ENCODE measurements at places on chromosomes 1 and 21.

DNA sequence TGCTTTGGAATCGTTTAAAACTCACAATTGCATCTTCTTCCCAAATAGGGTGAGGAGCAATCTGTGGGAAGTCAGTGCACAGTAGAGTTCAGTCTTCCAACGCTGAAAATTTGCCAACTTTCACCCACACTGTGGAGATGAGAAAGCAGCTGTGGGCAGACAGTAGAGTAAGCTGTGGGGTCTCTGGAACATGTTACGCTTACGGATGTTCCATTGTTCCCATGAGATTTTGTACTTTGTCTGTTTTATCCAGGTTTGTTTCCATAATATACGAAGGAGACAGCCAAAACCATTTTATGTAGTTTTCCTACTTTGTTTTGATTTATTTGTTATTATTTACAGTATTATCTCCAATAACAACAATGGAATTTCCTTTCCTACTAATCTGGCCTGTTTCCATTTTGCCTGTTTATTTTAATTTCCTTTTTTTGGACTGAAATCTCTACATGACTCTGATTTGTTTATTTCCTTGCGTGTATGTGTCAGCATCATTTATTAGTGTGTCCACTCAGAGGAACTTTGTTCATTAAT, 65.1 kb upstream of the RGL1 start:
- no peak for DNase-seq

GRCh38 chr1:84387480-84388163, 10.7 kb upstream of the DNASE2B start:
- no peak for DNase-seq

- no peak for DNase-seq
These were observed 467 bp upstream of the CC2D1B start for GRCh38 chr1:52366517-52366827.

DNA sequence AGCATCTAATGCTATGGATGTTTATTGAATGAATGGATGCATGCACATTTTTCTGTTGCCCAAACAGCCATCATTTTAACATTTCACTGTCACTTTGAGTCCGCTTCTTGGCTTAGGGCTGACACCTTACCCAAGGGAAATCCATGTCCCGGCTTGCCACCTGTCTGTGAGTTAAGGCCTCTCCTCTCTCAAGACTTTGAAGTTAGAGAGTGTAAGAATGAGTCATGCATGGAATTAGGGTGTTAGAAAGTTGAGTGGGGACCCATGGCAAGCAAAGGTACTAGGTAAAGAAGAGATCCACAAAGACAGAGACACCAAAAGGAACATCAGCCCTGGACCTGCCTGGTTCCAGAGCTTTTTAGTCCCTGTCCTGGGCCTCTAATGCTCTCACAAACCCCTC, 35.1 kb downstream of the ATP1A1 start:
- DNase-seq, result no peak

GRCh38 chr21:32719085-32719484, 8.7 kb downstream of the SYNJ1 start:
- DNase-seq, result no peak

GRCh38 chr1:234710936-234711724, 101.2 kb upstream of the IRF2BP2 start:
- DNase-seq, result no peak

DNA sequence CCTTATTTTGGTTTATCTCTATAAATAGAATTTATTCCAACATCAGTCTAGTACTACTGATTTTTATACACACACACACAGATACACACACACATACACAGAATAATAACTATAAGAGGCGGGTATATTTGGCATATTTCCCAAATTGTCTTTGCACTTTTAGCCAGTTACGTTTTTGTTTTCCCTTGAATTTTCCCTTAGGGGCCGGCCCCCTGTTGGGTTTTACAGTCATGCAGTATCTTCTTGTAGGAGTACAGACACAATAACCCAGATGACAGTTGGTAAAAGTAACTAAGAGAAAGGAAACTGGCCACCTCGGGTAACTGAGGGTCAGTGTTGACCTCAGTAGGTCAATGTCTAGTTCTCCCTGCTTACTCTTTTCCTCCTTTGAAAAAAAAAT, 50.9 kb downstream of the DISP1 start:
- no peak for DNase-seq

DNA sequence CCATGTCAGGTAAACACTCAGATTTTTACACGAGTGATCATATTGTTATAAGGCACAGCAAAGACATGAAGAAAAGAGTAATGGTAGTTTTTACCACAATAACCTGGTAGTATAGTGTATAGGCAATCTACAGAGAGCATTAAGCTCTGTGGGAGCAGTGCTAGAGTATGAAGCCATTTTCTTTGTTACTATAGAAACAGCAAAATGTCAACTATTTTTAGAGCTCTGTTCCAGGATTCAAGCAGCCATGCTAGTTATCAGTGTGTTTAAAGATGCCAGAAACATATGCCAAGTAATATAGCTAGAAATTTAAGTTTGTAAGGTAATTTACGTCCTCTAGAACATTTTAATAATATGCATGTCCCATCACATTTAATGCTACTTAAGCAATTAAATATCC, 77.6 kb upstream of the RGS18 start:
- no peak for DNase-seq

DNA sequence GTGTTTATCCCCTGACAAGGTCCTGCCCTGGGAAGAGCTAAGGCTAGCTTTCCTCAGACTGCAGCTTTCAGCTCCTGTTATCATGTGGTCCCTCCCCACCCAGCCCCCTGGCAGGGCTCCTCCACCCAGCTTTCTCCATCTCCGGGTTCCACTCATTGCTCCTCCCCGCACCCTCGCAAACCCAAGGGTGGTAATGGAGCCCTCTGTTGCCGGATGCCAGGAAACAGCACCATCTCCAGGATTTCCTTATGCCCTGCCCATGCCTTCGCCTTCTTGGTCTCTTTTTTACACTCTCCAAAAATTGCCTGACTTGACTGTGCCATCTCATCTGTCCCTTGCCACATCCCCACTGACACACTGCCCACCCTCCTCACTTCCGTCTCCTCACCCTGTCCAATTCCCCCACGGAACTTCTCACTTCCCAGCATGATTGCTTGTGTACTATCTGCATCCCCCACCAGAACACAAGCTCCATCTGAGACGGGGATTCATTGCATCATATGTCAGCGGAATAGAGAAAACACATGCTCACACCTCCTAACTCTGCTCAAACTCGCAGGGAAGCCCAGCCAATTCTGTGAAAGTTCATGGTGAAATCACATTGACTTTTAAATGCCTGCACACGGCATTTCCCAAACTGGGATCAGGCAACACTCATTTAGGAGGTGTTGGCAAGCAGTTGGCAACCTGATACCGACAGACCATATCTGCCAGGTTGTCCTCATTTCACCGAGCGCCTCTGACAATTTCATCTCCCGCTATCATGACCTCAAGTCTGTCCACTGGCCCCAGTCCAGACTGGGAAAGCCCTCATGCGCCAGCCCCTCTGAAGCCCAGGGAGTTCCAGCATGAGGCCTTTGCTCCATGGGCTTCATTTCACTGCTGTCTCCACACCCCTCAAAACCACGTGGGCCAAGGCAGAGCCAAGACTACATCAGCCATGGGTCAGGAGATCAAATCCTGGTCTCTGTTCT, 201.1 kb downstream of the MATN1 start:
- no peak for DNase-seq

DNA sequence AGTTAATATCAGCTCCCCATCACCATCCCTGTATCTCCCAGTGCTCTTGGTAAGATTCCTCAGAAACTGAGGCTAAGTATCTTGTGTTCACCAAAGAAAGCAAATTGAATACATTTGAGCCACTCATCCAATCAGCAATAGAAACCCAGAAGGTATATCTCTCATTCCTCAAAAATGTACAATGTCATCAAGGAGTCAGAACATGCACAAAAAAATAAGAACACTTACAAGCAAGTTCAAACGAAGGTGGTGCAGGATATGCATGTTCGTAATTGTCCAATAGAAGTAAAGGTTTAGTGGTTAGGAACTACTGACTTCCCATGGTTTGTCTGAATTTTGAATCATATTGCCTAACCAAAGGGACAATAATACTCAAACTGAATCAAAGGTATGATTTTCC, 24.3 kb downstream of the RXRG start:
- no peak for DNase-seq

- no peak for DNase-seq
These were observed 69.7 kb downstream of the CC2D1B start for GRCh38 chr1:52296345-52296744.

GRCh38 chr1:225654688-225655508, 2.0 kb upstream of the ENAH start:
- no peak for DNase-seq

DNA sequence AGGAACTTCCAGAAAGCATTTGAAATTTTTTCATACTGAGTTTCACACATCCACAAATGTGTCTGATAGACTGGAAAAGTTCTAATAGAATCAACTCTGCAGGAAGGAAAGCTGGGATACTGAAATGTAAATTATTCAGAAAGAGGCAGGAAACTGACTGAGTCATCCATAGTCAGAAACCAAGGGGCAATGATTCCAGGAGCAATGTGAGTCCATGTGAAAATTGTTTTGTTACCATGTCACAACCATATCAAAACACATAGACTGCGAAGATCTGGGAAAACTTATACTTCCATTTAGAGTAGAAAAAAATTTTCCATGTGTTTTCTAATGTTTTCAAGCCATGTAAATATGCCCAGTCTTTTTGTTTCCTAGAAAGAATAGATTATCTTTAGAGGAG, 142.3 kb upstream of the TMPRSS15 start:
- peak; percentile 76 for DNase-seq

DNA sequence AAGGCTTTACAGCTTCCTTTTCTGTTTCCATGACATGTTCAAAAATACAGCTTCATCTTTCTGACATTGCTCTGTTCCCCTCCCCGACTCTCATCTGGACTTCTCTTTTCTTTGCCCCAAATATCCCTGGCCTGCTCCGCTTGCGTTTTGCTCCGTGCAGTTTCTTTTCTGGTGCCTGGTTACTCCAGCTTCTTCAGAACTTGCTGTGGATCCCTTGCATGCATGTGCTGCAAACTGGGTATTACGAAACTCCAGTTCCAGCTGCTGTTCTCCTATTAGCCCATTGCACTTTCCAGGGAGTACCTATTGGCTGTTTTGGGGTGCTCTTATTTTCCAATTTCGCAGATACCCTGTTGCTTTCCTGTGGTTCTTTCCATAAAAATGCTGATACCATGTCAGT, 9.9 kb upstream of the NDC1 start:
- no peak for DNase-seq

DNA sequence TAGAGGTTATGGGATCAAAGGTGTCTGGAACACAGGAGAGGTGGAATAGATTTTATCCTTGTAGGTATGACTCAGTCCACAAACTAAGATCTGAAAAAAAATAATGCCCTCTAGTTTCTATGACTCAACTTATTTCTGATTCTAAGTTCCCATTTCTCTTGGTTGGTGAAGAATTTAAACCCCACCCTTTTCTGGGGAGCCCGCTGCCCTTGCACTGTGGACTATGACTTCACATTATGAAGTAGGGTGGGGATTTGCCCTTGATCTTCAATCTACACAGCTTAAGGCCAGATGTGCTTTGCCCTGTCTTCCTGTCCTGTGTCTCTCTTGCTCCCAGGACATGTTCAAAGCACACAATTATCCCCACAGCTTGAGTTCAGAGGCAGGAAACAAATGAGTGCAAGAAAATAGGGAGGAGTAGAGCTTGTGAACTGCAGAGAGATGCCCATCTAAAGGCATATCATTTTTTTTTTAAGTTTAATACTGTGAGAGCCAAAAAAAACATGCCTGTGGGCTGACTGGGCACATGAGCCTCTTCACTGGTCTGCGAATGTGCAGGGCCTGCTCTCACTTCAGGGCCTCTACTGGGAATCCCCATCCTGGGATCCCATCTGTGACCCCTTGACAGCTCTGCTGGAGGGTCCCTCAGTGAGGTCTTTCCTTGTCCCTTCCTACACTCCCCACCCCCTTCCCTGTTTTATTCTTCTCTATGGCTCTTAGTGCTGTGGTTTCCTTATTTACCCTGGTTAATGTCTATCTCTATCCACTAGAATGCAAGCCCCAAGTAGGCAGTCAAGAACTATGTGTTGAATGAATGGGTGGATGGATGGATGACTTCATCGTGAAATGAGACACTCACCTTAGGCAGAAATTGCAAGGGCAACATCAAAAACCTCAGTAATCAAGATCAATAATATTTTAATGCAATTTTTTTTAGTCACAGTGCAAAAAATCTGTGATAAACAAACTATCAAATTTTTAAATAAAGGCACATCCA, 61.5 kb downstream of the CD58 start:
- DNase-seq, result peak; percentile 94

GRCh38 chr1:108119500-108119899, 80.6 kb downstream of the SLC25A24 start:
- DNase-seq, result no peak

DNA sequence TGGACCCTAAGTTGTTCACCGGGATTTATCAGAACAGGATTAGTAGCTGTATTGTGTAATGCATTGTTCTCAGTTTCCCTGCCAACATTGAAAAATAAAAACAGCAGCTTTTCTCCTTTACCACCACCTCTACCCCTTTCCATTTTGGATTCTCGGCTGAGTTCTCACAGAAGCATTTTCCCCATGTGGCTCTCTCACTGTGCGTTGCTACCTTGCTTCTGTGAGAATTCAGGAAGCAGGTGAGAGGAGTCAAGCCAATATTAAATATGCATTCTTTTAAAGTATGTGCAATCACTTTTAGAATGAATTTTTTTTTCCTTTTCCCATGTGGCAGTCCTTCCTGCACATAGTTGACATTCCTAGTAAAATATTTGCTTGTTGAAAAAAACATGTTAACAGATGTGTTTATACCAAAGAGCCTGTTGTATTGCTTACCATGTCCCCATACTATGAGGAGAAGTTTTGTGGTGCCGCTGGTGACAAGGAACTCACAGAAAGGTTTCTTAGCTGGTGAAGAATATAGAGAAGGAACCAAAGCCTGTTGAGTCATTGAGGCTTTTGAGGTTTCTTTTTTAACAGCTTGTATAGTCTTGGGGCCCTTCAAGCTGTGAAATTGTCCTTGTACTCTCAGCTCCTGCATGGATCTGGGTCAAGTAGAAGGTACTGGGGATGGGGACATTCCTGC, 3.9 kb upstream of the OLFML3 start:
- no peak for DNase-seq

GRCh38 chr21:32861866-32862265, 90.3 kb upstream of the PAXBP1 start:
- no peak for DNase-seq

- no peak for DNase-seq
These were observed 1.6 kb downstream of the COLGALT2 start for GRCh38 chr1:184035719-184036516.

GRCh38 chr1:7526867-7527732, 244.0 kb upstream of the VAMP3 start:
- DNase-seq, result no peak

- no peak for DNase-seq
These were observed 1.6 kb upstream of the METTL25B start for GRCh38 chr1:156726549-156727226.

GRCh38 chr21:45706299-45706698, 62.8 kb downstream of the PCBP3 start:
- no peak for DNase-seq

Data from HS-27A (cell line).